ENCODE measurements at places on chromosomes 4 and X.

DNA sequence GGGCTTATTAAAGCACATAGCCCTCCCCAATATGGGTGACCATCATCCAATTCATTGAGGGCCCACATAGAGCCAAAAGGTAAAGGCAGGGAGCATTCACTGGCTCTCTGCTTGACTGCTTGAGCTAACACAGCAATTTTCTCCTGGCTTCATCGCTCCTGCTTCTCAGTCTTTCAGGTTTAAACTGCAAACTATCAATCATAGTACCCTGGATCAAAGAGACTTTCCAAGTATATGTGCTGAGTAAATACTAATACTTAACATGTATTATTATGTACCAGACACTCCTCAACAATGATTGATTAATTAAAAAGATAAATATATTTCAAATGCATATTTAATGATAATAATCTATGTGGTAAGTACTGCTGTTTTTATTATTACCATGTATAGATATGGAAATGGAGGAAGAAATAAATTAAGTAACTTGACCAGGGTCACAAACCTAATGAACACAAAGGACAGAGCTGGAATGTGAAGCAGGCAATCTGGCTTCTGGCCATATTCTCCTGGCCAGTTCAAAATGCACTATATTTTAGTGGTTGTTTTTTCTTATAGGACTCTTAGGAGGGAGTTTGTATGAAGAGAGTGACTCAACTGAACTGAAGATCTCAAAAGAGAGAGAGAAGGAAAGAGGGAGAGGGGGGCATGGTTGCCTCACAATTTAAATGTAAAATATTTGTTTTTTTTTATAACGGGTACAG is 1197.3 kb downstream of the TECRL start:
- no peak for DNase-seq

- no peak for DNase-seq
These were observed 53.4 kb downstream of the ADGRG4 start for GRCh38 chrX:136354201-136354600.

DNA sequence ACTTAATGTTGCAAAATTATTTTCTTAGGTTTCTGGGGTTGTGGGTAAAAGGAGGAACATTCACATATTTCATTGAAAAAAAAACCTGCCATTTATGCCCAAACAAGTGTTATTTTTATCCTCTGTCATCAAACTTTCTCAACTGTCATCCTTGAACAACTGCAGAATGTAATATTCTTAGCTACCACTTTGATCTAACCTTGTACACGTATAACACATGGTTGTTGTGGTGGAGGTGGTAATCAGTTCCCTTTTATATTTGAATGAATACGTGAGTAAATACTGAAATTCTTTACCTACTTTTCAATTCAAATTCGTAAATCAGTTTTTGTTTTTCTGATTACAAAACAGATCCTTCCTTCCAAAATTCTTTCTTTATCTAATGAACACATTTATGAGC is 3.8 kb upstream of the AMMECR1 start:
- no peak for DNase-seq

DNA sequence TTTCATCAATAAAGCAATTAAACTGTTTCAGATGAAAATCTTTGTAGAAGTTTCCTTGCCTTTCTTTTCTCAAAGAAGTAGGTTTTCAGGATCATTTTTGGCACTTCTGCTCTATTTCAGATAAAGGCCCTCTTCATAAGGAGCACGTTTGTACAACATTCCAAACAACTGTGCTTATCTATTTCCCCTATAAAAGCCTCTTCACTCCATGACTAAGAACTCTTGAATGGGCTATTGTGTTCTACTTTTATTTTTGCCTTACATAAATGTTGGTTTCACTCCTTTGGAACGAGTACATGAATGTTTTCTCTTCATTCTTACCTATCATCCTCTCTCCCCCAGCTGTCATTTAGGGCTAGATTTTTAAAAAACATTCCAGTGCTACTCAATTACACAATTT is 288.0 kb upstream of the PPP1R2C start:
- no peak for DNase-seq

DNA sequence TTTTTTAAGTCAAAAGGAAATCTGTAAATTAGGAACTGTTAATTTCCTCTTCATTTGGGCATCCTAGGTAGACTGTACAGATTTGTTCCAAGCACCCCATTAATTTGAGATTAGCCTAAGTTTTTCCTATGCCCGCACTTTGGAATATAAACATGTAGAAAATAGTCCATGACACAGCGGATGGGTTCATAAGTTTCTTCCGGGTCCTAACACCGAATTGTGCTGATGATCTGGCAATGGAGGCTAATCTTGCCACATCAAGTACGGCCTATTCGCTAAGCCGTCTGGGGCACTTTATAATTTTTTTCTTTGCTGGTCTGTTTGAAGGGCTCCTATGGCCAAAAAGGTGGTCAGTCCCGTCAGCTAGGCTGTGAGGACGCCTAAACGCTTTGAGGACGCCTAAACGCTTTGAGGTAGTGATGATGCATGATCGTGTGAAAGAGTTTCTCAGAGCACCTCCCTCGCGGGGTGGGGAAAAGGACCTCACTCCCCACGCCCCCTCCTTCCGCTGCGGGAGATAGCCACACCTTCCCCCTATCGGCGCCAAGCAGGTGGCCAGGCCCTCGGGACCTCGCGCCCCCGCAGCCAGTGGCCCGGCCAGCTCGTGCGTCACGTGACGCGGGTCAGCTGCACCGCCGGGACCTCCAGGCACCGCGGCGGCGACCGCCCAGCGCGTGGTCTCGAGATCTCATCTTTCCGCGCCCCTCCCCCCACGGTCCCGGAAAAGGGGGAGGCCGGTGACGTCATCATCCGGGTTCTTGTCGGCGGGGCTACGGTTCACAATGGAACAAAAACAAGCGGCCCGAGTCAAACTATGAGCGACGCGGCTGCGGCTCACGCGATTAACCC is 977 bp upstream of the USP9X start:
- peak; percentile 96 for DNase-seq

DNA sequence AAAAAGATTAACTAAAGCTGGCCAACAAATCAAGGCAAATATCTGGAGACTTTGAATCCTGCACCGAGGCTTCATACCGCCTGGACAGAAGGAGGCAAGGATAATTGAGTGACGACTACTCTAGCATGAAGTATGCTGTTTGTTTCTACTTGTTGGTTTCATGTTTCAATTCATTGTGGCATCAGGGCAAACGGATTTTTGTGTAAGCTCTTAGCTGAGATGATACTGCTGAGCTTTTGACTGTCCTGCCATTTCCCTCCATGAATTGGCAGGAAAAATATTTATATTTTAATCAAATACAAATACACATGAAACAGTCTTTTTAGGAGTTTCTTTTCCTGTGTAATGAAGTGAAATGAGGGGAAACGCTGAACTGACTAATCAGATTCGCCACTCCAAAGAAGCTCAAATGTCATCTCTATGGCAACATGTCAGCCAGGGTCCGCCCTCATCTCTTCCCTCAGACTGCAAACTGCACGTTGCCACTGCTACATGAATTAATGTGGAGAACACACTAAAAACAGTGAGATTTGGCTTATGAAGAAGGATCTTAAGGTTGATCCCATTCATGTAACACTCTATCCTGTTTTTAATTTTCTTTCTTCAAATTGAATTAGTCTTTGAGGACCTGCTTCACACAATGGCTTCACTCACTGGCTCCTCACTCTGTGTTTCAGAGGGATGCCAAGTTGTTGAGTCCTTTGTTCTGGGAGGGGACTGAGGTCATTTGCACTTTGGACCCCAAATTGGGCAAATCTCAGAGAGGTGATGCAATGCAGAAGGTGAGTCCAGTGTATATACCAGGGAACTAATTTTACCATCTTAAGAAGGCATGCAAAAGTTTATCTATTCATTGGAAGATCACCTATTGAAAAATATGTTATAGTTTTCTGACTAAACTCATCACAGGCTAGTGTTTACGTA is 149.6 kb upstream of the MID1 start:
- no peak for DNase-seq

DNA sequence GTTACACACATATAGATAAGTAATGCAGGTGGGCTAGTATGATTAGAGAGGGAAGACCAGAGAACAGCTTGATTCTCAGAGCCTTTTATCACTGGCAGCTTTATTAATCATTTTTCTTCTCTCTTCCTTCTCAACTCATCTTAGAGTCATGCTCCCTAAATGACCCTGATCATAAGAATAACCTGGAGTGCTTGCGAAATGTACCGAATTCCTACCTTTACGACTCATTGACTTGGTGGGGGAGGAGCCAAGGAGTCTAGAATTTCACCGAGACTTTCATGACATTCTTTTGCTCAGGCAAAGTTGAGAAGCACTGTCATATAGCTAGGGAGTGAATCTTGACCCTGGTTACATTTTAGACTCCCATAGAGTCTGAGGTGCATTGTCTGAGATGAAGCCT is 298.9 kb upstream of the PUDP start:
- DNase-seq = no peak

DNA sequence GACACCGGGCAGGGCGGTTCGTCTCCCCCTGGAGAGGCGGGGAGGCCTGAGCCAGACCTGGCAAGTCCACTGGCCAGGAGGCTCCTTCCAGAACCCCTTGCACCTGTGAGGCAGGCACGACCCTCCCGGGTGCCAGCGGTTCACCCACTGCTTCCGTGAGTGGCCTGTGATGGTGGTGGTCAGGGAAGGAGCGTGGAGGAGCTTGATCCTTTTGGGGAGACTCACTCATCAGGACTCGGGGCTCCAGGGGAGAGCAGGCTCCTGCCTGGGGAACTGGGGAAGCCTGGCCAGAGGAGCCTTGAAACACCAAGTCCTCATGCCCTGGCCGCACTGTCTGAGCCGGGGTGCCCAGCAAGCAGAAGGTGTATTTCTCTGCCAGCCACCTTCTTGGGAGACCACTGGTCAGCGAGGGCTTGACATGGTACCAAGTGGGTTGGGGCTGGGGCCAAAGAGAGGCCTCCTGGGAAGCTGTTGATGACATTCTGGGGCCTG is 860 bp downstream of the FAM50A start:
- no peak for DNase-seq

GRCh38 chrX:112359906-112360305 is 277.3 kb upstream of the TRPC5 start:
- no peak for DNase-seq

Data from stimulated activated CD4-positive, alpha-beta T cell treated with anti-CD3 and anti-CD28 coated beads, Interleukin-2, amount 100 ng/mL, for 24 hours (primary cell).